ENCODE measurements at places on chromosomes 4 and X. TPM values are rescaled to one million over a fixed set of nuclear protein-coding genes. Genes with fewer than 3 reads are reported as not detected.
A peak's percentile ranks its signal among the peaks of the same experiment; 100 is the strongest.

DNA sequence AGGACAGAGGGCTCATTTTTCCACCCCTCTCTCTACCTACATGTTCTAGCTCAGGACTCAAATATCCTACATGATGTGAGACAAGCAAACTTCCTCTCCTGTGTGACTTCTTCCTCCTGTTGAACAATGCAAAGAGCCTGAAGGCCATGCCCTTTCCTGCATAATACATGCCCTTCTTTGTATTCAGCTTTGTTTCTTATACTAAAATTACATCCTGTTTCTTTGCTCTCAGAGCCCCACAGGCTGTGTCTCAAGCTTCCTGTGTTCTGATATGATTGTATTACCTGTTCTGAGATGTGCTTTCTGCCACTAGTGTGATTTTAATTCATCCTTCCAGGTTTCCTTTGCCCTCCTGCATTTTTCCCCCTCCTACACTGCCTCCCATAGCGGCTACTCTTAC, 166.4 kb upstream of the AFF2 start:
- DNase-seq = no peak

- no peak for DNase-seq
Observed at GRCh38 chr4:4631150-4631549, 89.3 kb upstream of the STX18 start.

DNA sequence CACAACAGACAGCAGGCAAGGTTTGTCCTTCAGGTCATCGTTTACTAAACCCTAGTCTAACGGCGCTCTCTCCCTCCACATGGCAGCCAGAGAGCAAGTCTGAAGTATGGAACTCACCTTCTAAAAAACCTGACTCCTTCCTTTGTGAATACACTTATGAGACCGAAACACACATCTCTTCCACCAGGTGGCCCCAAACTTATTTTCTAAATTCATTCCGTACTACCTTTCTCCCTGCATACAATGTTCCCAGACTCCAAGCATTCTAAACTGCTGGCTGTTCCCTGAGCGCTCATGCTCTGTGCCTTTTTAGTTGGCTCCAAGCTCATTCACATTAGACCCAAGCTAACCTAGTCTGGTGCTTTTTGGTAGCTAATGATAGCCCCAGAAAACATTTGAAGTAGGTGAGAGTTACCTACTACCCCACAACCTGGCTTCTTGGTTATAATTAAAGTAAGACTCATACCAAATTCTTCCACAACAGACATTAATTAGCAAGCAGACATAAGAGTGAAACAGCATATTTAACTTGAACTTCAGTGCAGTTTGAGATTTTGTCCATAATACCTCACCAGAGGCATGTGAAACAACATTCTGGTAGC, 67.6 kb upstream of the DCLK2 start:
- peak; percentile 71 for DNase-seq

- DNase-seq = no peak
Observed at GRCh38 chr4:38687571-38688011, 23.6 kb downstream of the KLF3 start.

- peak; percentile 40 for DNase-seq
Observed at GRCh38 chr4:186724058-186724863, 605 bp upstream of the FAT1 start.

DNA sequence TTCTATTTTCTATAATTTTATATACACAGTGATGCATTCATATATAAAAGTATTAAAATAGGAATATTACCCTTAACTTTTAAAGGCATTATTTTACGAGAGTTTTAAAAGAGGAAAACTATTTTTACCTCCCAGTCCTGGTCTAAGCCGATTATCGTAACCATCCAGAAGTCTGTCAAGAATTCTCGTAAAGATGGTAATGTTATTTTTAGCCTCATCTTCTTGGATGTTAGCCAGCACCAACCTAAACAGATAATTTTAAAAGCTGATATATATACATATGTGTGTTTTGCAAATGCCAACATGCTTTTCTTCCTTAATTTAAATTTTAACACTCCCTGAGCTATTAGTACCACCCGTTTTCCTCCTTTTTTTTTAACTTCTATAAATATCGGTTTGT, 4.0 kb downstream of the GABRA2 start:
- DNase-seq = no peak

DNA sequence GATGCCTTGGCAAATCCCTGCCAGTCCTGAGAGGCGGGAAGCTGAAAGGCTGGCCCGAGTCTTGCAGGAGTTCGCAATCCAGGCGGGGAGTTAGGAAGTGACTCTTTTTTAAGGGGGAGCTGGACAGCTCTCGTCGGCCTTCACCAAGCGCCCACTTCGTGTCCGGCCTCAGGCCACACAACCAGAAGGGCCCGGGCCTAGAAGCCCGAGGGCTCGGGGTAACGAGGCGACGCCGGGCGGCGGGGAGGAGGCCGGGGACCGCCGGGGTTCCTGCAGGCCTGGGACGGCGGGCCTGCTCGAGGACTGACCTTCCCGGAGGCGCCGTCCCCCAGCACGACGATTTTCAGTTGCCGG, 395 bp downstream of the RAB28 start:
- peak; percentile 60 for DNase-seq

DNA sequence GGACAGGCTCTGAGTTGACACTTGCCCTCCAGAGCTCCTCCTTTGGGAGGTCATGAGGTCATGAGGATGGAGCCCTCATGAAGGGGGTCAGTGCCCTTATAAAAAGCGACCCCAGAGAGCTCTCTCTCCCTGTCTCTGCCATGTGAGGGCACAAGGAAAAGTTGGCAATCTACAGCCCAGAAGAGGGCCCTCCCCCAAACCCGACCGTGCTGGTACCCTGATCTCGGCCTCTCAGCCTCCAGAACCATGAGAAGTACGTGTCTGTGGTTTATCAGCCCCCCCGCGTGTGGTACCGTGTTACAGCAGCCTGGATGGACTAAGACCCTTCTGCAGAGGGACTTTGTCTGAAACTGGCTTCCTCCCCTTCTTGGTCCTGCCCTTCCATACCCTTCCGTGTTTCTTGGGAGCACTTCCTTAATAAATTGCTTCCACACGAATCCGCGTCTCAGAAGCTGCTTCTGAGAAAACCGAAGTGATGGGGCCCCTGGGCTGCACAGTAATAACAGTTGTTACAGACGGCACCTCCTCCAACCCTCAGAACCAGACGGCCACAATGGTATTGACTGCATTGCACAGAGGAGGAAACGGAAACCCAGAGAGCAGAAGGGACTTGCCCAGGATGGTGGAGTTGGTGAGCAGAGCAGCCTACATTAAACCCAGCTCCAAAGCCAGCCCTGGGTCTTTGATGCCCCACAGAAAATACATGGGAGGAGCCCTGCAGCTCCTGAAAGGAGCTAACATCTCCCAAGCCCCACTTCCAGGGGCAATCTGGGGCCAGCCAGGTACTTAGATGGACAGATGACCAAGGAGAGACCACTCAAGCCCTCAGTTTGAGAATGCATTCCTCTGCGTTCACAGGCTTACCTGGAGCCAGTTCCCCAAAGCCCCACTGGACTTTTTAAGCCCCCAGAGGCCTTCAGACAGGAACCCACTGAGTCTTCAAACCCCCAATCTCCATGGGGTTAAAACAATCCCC, 242.7 kb downstream of the BCOR start:
- no peak for DNase-seq

GRCh38 chr4:30863021-30863420, 142.9 kb downstream of the PCDH7 start:
- no peak for DNase-seq

RBM47 gene
- 49.7 TPM for total RNA-seq

ARHGEF38 gene
- not detected for total RNA-seq

VCX3B gene
- not detected for total RNA-seq

Data from G401 (cell line).